Globus pallidus (tissue), 1 donor: ENCODE measurements at places on chromosomes 7 and 10.

DNA sequence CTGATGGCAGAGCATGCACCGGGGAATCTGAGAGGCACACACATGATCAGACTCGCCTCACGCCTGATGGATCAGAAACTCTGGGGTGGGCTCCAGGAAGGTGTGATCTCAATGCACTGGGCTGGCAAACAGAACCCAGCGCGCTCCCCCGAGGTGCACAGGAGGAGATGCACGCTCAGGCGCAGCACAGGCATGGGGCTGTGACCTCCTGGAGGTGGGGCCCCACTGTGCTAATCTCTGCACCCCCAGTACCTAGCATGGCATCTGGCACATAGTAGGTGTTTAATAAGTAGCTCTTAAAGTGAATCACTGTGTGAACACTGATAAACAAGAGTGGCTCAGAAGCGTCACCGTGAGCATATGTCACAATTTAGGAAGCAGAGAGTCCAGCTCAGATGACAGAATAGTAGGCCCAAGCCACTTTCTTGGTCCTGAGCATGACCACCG lies 57.9 kb downstream of the PROSER2 start:
- no peak for DNase-seq

- no peak for DNase-seq
Measured at GRCh38 chr10:14737808-14738545, 36.7 kb downstream of the FAM107B start.

DNA sequence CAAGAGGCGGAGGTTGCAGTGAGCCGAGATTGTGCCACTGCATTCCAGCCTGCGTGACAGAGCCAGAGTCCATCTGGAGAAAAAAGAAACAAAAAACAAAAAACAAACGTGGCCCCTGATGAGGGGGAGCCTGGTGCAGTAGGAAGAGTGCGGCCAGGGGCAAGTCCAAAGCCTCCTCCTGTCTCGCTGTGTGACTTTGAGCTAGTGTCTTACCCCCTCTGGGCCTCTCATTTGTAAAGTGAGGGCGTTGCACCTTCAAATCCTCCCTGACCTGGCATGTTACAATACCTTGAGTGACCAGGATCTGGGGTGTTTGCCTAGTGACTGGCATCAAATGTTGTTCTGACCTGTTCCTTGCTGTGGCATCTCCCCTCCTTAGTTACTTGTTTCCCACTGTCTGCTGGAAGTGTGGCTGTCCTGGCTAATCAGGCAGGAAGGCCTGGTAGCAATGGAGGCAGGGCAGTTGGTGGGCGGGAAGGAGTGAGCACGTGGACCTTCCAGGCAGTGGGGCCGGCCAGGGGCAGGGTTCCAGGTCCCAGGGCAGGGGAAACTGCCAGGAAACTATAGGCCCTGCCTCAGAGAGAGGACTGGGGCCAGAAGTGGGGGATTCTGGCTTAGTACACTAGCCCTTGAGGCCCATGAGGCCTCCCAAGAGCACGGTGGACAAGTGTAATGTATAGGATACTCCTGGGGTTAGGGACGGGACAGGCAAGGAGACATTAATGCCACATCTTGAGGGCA lies 24.5 kb upstream of the GOLGA7B start:
- peak; percentile 8 for DNase-seq

DNA sequence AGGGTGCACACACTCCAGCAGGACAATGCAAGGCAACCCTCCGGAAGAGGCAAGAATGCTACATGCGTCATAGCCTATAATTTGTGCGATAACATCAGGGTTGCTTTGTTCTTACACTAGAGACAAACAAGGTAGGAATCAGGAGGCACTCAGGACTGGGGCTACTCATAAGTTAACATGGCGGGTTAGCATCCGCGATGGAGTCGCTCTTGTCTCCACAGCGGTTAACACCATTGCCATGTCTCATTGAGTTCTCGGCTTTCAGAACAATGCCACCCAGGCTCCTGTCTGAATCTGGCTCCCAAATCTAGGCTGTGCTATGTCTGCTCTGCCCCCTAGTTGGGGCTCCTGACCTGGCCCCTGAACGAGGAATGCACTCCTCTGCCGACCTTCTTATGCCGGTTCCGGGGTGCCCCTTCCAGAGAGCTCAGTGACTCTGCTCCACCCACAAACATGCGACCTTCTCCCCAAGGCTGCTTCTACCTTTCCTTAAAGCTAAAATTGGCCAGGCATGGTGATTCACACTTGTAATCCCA lies 24.9 kb upstream of the SLF2 start:
- no peak for DNase-seq

DNA sequence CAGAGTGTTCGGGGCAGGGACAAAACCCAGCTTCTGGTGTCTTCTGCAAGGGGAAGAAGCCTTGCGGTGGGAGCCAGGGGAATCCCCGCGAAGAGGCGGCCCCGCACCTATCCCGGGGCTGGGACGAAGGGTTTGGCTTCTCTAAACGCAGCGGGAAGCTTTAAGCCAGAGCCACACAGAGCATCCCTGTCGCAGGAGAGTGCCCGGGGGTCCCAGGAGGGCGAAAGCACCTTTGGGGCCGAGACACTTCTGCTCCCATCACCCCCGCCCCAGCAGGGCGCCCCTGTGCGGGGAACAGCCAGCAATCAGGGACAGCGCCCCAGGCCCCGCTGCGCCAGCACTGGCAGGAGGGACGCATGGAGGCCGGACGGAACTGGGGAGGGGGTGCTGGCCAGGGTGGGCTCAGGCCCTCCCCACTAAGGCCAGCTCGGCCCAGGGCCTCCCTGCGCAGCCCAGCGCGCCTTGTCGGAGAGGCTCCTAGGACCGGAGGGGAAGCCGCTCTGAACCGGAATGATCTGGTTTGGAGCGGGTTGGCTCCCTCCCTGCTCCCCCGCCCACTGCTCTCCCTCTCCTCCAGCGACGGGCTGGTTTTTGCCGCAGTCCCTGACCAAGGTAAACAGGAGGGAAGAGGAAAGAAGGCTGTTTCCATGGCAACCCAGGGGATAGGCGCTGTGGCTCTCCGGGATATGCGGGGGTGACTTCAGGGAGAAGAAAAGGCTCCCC lies 63.9 kb downstream of the TMEM209 start:
- DNase-seq = peak; percentile 51

DNA sequence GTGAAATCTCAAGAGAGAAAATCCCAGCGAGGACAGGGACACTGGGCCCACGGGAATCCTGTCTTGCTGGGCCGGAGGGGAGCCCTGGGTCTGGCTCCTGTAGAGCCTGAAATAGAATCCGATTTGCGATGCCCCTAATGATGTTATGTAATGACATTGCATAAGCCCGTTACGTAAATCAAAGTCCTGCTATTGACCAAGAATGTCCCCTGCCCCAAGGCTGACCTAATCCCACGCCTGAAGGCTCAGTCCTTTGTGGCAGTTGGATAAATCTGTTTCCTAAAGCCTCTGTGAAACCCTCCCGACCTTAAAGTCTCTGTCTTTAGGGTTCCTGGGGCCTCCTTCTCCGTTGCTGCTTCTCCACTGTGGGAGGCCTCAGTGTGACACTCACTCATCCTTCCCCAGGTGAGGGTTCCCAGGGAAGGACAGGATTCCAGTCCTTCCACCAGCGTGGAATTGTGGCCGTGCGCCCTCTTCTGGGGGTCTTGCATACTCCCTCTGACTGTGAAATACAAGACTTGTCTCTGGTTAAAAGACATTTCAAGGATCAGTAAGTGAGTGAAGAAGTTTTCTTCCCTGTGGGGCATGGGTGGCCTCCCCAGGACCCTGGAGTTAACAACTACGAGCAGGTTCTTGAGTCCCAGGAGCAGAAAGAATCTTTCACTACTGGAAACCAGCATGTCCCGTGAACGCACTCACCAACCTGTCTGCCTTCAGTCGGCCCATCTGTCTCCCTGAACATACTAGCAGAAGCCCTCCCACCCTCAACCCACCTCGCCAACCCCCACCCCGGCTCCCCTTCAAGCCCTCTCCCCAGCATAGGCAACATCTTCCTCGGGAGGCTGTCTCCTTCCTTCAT lies 19.8 kb downstream of the ZNF467 start:
- DNase-seq = no peak

DNA sequence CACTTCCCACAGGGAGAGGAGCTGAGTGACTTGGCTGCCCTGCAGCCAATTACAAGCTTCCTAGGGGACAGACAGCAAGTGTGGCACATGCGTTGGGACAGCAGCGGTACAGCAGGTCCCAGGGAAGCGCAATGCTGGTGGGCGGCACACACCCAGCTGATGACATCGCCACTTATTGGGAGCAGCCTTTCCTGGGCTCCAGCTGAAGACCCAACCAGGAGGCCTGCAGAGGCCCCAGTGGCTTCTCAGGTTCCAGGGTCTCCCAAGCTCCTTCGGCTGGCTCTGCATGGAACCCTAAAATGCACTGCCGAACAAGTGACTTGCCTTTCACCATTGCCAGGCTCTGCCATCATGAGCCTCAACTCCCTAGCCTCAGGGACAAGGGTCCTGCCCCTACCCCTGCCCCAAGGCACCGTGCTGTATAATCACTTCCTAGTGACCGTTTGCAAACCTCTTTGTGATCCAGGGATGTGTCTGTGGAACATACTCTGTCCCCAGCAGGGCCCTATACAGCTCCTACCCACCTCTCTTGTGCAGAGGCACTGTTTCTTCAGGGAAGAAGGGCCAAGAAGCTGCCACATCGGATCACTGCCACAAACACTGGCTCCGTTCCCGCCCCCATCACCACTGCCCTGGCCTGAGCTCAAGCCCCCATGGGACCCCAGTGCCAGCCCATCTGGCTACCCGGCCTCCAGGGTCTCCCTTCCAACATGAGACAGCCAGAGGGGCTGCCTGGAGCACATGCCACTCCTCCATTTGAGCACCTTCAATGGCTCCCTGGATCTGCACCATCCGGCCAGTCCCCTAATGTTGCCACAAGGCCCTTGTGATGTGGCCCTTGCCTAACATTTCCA lies 19.3 kb upstream of the SLIT1 start:
- DNase-seq = no peak

DNA sequence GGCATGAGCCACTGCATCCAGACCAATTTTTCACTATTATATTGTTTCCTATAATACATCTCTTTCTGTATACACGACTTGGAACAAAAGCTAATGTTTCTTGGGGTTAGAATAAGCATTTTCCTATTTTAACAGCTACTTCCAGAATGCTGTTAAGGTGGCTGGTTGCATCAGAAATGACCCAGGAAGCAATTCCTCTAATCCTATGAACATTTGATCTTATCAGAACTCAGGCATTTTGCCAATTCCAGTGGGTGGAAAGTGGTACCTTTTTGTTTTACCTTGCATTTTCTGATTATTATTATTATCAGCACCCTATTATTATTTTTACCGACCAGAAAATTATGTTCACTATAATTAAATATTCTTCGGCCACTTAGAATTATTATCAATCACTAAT lies 73.3 kb downstream of the NDUFB2 start:
- no peak for DNase-seq
